ENCODE measurements at places on chromosomes 3 and 15.

GRCh38 chr3:127685708-127686511 is 13.2 kb downstream of the ABTB1 start:
- no peak for DNase-seq

DNA sequence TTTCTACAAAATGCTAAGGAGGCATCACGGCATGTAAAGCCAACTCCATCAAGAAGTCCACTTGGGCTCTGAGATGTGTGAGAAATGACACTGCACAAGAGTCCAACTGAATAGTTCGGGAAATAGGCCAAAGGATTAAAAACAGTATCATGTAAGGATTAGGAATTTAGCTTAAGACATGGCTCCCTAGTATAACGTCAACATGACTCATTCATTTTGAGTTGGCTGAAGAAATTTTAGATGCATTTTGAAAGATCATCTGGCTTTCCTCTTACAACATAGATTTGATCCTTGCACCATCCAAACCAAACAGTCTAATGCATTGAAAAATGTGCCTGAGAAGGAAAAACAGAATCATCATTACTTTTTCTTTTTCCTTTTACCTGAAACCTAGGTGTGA is 109.3 kb upstream of the MME start:
- peak; percentile 95 for DNase-seq

DNA sequence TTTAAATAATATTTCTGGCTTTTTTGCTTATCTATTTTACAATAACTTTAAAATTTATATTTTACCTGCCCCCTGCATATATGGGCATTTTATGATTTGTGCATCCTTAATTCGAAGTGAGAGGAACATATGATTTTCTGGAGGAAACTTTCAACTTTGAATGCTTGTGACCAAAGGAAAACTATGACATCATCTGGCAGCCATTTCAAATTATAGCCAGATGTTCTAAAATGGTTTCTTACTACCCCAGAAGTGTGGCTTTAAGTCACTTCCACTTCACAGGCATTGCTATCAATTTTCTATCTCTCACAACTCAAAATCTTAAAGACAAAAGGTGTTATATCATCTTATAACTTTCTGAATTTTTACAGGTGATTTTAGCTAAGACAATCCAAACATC is 508.8 kb downstream of the RBMS3 start:
- peak; percentile 47 for DNase-seq

DNA sequence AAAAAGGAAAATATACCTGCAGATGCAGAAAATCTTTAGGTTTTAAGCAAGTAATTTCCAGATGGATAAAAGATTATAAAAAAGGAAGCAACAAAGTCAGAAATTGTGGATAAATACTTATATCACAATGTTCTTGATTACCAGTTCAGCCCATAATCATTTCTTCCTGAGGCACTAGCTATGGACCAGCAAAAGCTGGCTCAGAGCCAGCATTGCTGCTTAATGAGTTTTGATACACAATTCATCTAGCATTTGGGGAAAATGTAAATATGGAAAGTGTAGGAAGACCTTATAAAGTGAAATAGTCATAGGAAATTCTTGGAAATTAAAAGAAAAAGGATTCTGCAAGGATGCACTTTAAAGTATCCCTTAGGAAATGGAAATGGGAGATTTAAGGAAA is 168.3 kb upstream of the GBE1 start:
- DNase-seq, result no peak

DNA sequence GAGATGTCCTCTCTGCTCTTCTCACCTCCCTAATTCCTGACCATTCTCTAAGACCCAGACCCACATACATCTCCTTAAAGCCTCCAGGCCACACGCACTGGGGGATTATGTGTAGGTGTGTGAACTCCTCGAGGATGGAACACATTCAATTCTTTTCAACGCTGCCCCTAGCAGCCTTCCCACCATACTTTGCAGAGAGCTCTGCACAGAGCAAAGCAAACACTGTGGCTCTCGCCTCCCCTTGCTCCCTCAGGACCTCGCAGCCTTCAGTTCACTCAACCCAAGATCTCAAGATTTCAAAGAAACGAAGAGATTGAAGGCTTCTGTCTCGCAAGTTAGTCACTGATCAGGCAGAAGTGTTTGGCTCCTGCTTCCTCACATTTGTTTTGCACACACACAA is 6.0 kb downstream of the ACTC1 start:
- no peak for DNase-seq

- no peak for DNase-seq
Observed at GRCh38 chr3:4776980-4777581, 202.2 kb upstream of the BHLHE40 start.

DNA sequence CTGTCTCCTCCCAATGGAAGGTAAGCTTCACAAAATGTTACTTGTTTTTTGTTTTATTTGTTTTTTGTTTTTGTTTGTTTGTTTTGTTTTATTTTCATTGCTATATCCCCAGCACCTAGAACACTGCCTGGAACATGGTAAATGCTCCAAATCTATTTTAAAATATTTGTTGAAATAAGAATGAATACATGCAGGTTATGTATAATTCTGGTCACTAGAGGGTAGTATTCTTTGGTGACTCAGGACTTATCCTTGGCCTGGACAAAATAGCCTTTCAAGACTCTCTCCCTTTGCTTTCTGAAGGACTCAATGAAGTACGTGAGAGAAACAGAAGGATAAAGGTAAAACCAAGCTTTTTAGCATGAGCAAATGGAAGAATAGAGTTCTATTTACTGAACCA is 46.9 kb upstream of the PPP2R3A start:
- peak; percentile 67 for DNase-seq

- no peak for DNase-seq
Observed at GRCh38 chr3:195297446-195297845, 26.5 kb upstream of the XXYLT1 start.

GRCh38 chr15:35596285-35596684 is 50.3 kb upstream of the DPH6 start:
- DNase-seq, result peak; percentile 46

DNA sequence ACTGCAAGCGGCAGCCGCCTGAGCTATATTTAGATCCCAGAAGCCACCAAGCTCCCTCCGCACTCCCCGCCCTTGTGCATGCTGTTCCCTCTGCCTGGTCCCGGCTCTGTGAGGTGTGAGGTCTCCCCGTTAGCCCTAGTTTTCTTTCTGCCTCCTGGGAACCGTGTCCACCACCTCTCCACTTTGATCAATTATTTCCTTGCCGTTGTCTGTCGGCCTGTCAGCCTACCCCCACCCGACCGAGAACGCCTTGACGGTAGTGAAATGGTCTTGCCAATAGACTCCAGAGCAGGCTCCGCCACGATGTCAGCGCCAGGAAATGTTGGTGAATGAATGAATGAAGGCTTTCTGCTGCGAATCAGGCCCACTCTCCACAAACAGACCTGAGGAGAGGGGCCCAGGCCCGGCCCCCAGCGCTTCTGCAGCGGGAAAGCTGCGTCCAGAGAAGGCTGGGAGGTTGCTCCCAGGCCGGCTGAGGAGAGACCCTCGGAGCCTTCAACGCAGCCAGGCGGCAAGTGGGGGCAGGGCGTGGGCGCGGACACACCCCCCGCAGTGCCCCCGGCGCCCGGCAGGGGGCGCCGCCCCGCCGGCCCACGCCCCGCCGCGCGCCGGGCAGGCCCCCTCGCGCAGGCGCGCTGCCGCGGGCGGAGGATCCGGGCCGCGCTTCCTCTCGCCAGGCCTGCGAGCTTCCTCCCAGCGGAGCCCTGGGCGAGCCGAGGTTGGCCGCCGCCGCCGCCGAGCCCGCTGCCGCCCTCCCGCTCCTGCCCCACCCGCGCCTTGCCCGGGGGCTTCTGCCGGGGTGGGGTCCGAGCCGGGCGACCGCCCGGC is at the start of gene CSK:
TSS of gene CSK (plus strand) at position 650 of the 828 bp plus-strand sequence. CDS start 16,218 bp downstream, outside the sequence.
- peak; percentile 51 for DNase-seq

- no peak for DNase-seq
Observed at GRCh38 chr3:50724831-50725230, 50.1 kb downstream of the DOCK3 start.

DNA sequence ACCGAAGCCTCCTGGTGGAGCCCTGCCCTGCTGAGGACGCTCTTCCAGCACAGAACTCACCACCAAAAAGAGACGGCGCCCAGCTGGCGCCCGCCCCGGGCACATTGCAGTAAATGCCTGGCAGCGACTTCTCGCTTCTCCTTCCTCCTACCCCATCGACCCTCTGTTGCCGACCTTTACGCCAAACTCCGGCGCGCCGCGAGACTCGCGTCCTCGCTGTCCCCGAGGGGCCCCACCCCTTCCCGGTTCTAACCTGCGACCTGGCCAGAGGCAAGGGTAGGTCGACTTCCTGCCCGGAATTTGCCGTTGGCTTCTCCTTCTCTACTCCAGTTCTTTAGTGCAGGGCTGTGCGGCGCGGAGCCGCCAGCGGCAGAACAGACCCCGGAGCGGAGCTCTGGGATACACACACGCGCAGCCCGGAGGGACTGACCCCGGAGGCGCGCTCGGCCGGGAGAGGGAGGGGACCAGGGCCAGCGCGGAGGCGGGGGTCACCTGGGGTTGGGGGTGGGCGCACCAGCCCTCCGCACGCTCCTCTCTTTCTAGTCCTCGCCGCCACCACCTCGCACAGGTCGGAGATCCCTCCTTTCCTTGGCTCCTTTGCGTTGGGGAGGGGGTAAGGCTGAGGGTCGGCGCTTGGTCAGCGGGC is 226.6 kb upstream of the AZI2 start:
- no peak for DNase-seq

- DNase-seq, result no peak
Observed at GRCh38 chr15:40281057-40281800, 1.6 kb downstream of the ANKRD63 start.

DNA sequence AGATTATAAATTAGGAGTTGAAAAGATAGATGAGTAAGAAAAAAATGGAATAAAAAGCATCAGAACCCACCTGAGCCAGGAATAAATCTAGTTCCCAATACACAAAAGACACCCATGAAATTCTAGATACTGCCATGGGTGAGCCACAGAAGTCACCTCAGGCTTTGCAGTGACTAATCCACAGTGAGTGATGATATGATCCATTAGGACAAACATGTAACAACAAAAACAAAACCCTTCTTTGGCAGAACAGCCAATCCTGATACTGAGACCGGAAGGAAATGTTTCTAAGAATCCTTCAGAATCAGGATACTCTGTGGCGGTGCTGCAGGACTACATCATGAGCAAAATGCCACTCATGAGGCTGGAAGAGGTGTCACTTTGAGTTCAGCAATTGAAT is 15.0 kb upstream of the MINDY4B start:
- DNase-seq, result no peak

DNA sequence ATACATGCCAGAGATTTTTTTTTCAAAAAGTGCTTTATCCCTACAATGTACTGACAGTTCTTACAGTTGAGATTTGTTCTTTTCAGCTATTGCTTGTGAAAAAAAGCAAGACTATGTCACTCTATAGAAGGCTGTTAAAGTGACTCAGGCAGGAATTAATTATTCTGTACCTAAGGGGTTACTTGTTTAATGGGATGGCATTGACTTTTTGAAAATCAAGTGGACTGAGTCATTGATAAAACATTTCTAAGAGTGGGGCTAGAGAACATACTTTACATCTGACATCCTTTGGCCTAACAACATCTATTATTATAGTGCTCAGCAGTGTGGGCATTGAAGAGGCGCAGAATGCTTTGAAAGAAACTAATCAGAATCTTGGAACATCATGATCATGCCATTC is 34.3 kb downstream of the INTS14 start:
- peak; percentile 57 for DNase-seq

DNA sequence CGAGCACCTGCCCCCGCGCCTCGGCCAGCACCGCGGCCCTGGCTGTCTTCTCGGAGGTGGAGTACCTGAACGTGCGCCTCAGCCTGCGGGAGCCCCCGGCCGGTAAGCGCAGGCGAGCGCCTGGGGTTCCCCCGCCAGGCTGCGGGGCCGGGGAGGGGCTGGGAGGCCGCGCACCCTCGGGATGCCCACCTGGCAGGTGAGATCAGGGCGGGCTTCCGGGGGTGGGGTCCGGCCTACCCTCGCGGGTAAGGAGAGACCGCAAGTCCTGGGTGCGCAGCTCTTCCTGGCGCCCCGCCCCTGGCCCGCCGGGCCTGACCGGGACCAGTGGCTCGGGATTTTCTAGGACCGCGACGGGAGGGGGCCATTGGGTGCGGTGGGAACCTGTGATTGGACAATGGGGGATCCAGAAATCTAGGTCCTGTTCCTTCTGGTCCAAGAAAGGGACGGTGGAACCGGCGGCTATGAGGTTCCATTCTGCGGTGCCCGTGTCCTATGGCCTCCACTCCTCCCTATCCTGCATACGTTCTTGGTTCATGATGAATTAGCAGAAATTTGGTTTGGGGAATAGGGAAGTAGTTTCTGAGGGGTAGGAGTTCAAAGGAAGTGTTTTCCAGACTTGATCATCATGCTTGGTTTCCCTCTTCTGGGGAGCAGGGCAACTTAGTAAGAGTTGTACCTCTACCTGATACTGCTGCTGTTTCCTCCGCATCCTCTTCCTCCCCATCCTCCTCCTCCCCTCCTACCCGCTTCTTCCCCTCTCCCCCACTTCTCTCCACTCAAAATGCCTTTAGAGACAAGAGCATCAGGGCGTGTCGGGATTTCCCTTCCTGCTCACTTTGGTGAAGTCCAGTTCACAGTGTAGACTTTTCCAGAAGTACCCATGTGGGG is 808 bp downstream of the ARRDC4 start:
- DNase-seq, result peak; percentile 4

DNA sequence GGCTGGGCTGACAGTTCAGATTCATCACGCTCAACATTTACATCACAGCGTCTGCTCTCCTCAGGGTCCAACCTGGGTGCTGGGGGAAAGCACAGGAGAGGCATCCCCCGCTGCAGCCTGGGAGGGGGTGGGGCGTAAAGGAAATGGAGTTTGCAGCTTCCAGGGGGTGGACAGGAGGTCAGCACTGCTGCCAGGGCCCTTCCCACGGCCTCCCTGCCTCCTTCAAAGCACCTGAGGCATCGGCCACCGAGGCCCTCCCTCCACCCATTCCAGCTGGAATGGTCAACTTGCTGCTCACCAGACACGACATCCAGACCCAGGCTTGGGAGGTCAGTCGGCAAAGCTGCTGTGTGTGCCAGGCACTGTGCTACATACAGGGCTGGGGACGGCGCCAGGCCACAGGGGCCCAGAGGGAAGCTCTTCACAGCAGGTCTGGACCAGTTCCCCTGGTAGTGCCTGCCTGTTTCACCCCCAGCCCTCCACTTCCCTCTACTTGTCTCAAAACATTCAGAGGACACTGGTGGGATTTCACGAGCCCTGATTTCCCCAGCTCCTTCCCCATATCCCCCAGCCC is 120.7 kb downstream of the ANP32A start:
- no peak for DNase-seq

All from IMR-90 (cell line).